COLO829 (cell line): ENCODE measurements at places on chromosomes 1 and 21.
A peak's percentile ranks its signal among the peaks of the same experiment; 100 is the strongest.

GRCh38 chr1:29860681-29861080 lies 624.4 kb downstream of the PTPRU start:
- no peak for DNase-seq

- peak; percentile 16 for DNase-seq
These were observed 14.0 kb upstream of the SGIP1 start for GRCh38 chr1:66519992-66520391.

DNA sequence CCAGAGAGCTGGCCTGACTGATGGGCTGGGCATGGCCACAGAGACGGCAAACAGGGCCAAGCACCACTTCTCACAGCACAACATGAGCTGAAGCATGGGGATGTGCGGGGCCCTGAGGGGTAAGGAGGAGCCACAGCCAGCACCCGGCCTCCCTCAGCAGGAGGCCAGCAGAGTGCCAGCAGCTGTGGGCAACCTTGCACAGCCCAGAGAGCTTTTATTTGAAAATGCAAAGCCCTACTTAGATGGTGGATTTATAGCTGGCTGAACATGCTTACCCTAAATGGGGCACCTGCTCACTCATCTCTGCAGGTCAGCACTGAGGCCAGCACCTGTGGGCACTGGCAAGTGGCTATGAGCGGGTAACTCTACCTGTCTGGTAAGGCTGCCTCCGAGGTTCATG lies 44.1 kb downstream of the SLC66A1 start:
- no peak for DNase-seq

DNA sequence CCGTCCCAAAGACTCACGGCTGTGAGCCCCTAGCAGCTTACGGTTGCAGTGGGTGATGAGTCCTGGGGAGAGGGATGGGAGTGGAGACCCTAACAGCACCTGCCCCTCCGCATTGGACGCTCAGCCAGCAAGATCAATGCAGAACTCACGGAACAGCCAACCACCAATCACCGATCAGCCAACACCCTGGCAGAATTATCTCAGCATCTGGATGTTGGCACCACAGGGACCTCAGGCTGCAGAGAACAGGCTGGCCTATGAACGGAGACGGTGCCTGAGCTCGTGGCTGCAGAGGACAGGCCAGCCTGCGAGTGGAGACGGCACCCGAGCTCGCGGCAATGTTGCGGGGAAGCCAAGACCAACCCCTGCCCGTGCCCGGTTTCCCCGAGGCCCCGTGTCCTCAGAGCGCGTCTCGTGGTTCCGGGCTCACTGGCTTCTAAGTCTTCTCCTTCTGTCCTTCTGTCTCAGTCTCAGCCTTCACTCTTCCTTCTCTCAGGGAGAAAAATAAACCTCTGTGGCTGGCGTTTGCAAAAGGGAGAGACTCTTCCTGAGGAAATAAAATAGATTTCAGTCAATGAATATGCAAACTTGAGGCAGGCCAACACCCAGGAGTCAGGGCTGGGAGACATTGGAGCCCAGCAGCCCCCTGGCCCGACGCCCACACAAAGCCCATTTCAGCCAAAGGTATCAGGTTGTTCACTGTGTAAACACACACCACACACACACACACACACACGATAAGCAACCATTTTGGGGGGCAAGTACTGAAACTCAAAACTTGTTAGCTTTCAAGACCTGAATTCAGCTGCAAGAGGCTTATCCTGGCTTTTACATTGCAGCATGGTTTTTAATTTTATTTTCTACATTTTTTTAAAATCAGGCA lies 67.8 kb downstream of the SIK1 start:
- DNase-seq = no peak

DNA sequence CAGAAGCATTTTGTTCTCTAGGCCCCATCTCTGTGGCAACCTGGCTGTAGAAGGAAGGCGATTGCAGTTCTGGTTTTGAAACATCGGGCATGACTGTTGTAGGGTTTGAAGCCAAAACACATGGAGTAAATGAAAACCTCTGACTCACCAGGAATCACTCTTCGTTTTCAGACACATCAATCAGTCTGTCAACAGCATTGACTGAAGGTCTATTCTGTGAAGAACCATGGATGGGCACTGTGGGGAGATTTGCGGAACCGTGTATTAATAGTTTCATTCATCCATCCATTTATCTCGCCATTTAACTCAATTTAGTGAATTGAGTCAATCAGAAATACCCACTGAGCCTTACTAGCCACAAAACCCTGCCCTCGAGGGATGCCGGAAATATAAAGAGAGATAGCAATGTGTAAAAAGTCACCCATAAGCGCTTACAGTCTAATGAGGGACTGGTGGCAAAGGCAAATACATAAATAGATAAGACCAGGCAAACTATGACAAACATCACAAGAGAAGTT lies 364.6 kb upstream of the PROX1 start:
- peak; percentile 99 for DNase-seq

DNA sequence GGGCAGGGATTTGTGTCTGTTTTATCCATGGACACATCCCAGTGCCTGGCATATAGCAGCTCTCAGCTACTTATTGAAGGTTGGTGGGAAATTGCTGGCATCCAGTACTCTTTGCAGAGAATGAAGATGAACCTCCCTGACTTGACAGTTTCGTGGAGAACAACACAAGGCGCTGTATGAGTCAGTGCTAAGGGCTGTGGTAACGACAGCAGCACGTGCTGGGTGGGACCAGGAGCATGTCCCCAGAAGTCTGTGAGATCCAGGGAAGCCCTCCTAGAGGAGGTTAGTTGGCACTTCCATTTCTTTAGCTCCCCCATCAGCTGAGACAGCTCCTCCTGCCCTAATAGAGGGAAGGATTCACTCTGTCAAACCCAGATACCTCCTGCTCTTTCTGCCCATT lies 25.9 kb upstream of the IL19 start:
- no peak for DNase-seq

GRCh38 chr1:16215882-16216753 lies 3.7 kb upstream of the ARHGEF19 start:
- peak; percentile 59 for DNase-seq
